ENCODE measurements at places on chromosomes 16 and 17.

DNA sequence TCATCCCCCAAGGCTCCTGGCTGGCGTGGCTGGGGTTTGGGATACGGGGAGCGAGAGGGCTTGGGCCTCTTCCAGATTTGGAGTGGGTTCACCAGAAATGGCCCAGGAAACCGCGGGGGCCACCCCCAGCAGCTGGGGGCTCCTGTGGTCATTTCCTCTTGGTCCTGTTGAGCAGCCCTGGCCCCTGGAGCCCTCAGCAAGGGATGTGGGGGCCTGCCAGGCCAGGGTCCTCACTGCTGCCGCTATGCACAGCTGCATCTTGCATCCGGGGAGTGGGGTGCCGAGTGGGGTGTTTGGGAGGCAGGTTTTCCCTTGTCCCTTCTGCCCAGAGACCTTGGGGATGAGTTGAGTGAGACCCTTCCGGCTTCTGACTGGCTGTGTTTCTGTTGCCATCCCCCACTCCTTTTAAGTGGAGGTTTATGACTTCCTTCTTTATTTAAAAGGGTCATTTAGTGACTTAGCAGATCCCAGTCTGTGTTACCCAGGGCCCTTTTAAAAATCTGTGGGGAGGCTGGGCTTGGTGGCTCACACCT, 319.8 kb downstream of the SEC14L1 start:
- DNase-seq, result no peak

GRCh38 chr17:45429339-45430005, 3.2 kb downstream of the ARHGAP27 start:
- DNase-seq, result peak; percentile 44

GRCh38 chr17:81025065-81025740, 9.7 kb upstream of the BAIAP2 start:
- DNase-seq, result no peak

DNA sequence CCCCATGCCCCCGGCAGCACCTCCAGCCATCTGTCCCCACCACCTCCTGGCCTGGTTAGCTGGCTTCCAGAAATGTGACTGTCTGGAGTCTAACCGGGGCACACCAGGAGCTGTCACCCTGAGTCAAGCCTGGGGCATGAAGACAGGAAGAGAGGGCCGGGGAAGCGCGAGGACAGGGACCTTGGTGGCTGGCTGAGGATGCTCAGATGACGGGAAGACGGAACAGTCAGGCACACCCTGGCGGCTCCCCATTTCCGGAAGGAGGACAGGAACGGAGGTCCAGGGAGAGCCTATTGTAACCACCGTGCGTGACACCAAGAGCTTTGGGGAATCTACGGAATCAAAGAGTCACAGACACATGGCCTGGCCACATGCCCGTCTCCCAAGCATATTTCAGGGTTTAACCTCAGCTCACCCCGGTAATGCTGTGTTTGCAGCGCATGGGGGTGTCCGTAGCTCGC, 51.7 kb downstream of the SDK2 start:
- DNase-seq, result no peak

DNA sequence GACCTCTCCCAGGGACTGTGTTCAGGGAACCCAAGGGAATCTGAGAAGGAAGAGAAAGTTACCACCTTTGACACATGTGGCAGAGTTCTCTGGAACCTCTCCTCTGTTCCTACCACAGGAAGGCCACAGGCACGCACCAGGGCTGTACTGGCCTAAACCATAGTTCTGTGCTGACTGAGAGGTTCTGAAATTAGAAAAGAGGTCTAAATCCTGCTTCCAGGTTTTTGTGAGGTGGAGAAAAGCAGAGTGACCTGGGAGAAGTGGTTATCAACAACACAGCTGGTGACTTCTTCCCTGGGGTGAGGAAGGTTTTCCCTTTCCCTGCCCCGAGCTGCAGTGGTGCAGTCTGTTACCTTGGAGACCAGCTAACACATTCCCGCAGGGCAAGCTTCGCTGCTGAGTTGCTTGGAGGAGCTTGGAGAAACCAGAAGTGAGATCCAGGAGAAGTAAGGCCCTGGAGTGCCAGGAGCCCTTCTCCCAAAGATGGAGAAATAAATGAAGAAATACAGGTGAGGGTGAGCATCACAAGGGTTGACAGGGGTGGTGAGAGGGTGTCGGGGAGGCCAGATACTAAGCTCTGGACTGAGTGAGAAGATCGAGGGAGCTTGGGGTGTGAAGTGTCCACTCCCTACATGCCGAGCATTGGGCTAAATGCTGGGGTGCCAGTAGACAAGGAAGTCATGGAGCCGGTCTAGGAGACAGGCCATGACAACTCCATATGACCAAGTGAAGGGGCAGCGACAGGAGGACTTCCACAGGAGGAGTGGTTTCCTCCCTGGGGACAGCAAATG, at the start of gene VWA3A:
Gene VWA3A, plus strand, starts transcription at position 399 of the 791 bp plus-strand sequence. Its CDS starts 97 bp downstream, at position 496.
- peak; percentile 16 for DNase-seq

DNA sequence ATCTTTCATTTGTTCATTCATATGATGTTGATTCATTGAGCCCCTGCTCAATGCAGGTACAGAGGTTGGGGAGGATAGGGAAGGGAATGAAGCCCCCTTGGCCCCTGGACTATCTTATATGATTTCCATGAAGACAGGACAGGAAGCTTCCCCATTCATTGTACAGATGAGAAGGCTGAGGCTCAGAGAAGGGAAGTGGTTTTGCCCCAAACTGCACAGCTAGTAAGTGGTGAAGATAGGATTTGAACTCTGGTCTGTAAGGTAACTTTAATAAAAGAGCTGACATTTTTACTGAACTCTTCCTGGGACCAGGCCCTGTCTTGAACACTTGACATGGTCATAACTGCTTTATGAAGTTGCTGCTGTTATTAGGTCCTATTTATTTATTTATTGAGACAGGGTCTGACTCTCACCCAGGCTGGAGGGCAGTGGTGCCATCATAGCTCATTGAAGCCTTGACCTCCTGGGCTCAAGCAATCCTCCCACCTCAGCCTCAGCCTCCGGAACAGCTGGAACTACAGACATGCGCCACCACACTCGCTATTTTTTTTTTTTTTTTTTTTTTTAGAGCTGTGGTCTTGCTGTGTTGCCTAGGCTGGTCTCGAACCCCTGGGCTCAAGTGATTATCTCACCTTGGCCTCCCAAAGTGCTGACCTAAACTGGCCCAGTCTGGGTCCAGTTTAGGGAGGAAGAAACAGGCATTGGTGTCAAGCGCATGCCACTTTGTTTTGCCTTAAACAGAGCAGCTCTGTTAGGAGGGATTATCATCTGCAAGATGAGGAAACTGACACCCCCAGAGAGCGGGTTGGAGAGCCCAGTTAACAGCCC, 5.0 kb downstream of the CTF1 start:
- no peak for DNase-seq

DNA sequence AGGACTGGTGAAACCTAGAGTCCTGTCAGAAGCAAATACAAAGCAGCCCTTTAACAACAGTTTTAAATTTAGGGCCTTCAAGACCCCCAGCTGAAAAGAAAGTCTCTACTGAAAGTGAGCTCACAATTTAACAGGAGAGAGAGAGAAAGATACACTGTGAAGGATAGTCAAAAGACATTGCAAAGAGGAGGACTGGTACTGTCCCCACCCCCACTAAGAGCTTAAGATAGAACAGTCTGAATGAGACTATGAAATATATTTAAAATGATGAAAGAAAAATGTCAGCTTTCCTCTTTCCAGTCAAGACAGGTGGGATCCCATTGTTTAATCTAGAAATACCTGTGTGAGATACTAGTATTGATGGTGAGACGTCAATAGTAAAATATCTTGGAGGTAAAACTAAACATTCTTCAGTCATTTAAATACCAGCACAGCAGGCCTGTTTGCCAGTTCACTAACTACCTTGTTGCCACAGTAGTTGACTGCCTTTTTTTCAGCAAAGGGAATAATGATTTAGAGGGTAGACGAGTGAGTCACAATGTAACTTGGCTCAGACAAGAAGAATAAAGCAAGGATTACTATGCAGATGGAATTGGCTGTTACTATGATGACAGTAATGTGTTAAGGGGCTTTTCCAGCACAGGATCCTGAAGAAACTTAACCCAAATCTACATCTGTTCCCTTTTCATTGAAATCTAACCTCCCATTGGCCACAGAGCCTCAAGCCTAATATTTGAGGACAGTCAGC, 47.2 kb upstream of the RASL10B start:
- DNase-seq, result no peak

DNA sequence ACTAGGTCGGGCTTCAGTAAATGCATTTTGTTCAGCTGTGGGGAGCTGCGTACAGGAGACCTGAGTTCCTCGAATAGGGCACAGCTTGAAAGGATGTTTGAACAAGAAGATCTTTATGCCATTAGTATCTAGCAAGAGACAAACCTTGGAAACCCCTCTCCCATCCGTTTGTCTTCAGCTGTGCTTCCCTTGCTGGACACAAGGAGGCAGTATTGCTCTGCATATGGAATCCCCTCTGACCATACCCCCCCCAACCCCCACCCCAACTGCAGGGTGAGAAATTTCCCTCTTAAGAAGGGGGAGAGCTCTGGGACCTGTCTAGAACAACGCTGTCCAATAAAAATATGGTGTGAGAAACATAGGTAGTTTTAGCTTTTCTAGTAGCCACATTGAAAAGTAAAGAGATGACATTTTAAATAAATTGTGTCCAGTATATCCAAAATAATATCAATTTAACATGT, 1.6 kb downstream of the MRM1 start:
- DNase-seq, result no peak

DNA sequence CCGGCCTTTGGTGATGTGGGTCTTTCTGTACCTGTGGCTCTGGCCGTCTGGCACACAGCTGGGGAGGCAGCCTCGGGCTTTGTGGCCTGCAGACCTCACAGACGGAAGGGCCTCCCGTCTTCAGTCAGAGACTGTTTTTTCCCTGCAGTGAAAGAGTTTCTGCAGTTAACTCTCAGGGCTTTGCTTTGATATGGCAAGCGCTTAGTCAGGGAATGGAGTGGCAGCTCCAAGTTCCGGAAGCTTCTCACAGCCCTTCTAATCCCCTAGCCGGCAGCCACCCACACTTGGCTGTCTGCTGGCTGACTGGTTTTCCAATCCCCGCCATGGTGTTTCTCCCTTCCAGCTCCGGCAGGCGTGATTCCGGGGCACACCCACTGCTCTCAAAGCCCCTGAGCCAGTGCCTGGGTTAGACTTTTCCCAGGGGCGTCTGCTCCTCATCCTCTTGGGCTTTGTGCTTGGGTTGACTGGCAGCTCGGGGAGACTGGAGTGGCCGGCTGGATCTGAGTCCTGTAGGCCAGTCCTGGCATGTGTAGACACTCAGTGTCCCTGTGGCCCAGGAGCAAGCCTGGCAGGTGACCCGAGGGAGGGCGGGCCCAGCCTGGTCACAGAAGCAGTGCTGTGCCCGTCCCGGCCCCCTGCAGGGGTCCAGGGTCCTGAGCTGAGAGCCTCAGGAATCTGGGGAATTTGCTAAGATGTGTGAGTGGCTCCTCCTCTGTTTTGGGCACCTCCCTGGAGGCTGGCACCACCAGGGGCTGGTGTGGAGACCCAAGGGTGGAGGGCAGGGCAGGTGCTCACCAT, 29.9 kb downstream of the BAIAP2 start:
- DNase-seq, result no peak

- DNase-seq, result no peak
Observed at GRCh38 chr16:9114112-9114511, 22.7 kb downstream of the HAPSTR1 start.

- no peak for DNase-seq
Observed at GRCh38 chr16:74320707-74321106, 24.1 kb downstream of the PSMD7 start.

GRCh38 chr17:29569245-29569950, 897 bp downstream of the TP53I13 start:
- DNase-seq, result peak; percentile 67

DNA sequence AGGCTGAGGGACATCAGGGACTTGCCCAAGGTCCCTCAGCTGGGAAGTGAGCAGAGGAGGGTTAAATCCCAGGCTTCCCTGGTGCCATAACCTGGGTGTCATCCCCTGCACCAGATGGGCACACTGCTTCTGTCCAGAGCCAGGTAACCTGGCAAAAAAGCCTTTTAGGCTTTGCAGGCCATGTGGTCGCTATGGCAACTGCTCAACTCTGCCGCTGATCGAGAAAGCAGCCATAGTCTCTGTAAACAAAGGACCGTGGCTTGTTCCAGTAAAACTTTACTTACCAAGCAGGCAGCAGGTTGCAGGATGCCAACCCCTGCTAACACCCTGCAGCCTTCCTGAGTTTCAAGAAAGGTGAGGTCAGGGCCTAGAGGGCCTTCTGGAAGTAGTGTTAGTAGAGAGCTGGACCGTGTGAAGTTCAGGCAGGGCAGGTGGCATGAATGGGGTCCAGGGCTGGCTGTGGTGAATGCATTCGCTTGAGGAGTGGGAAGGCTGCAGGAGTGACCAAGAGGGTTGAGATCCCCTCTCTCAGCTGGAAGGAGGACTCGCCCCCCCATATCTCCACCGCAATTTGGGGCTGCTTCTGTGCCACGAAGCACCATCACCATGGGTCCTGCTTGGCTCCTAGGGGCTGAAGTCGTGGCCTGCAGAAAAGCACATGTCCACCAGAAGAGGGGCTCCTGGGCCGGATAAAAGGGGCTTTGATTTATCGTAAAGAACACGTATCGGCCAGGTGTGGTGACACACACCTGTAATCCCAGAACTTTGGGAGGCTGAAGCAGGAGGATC, 91.3 kb downstream of the SOCS1 start:
- DNase-seq, result no peak

- DNase-seq, result no peak
Observed at GRCh38 chr16:74264811-74265210, 31.8 kb upstream of the PSMD7 start.
